ENCODE measurements at places on chromosomes 2 and 18. TPM values are rescaled to one million over a fixed set of nuclear protein-coding genes. Genes with fewer than 3 reads are reported as not detected.

DNA sequence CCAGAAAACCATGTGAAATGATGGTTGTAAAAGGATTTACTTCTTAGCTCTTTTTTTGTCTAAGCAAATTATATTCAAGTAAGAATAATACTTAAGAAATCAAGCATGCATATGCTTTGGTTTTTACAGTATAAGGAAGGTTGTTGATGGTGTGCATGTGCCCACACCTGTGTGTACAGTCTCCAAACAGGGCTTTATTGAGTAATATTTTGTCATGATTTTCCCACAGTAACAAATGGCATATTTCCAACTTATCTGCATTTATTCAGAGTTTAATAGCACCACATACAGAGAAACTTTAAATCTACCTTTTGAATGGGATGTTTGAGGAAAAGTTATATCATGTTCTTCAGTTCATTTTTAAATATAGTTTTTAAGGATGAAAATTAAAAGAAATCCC, 76.5 kb upstream of the DSG1 start:
- no peak for DNase-seq

The CRYGC gene
- not detected for total RNA-seq

DNA sequence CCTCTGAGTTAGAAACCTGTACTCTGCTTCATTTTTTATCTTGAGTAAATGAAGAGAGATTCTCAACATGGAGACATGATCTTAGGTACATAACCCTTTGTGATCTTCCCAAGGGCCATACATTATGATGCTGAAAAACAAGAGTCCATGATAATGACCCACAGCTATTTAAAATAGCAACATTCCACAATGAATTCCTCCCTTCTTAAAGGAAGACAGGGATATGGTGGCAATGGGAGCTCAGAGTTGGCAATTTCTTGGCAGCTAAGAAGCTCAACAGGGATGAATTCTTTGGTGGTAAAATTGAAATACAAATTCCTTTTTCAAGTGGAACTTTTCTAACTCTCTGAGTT, 638.5 kb downstream of the CNTNAP5 start:
- DNase-seq, result no peak

The KIF5C gene
- total RNA-seq, result 0.84 TPM

The DSEL gene
- 19.8 TPM for total RNA-seq

- no peak for DNase-seq
Measured at GRCh38 chr2:176174382-176174823, 14.1 kb upstream of the HOXD1 start.

DNA sequence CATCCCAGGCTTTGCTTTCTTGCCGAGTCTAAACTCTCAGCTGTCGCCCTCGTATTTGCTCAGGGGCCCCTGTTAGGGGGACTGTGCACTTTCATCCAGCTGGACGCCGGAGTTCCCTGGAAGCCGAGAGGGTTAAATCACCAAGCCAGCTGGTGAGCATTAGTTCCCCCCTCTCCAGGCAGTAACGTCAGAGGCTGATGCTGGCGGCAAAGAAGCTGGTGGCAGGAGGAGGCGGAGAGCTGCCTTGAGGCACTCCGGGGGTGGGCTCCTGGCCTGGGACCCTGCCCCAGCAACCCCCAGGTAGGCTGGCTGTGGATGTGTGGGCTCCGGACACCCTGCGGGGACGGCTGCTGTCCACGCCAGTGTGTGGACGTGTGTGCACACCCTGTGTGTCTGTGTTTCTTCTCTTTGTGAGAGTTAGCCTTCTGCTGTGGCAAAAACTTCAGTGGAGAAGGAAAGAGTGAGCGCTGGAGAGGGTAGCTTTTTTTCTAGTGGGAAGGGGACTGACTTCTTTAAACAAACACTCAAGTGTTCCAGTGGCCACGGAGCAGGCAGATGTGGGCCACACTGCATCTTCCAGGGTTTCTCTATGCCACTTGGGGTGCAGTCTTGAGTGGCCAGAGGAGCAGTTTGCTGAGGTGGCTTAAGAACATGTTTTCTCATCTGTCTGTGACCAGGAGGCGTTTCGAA, 84.7 kb downstream of the GLI2 start:
- DNase-seq, result no peak

The SNORC gene
- total RNA-seq, result 0.64 TPM

DNA sequence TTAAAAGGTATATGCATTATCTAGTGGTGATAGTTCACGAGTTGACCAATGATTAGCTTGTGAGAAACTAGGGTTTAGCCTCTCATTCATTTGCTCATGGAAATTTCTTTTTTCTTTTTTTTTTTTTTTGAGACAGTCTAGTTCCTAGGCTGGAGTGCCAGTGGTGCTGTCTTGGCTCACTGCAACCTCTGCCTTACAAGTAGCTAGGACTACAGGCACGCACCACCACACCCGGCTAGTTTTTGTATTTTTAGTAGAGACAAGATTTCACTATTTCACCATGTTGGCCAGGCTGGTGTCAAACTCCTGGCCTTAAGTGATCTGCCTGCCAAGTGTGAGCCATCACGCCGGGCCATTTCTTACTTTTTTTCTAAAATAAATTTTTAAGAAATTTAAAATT, 14.0 kb downstream of the KDM3A start:
- no peak for DNase-seq

- no peak for DNase-seq
Measured at GRCh38 chr2:43609290-43609918, 13.6 kb upstream of the THADA start.

DNA sequence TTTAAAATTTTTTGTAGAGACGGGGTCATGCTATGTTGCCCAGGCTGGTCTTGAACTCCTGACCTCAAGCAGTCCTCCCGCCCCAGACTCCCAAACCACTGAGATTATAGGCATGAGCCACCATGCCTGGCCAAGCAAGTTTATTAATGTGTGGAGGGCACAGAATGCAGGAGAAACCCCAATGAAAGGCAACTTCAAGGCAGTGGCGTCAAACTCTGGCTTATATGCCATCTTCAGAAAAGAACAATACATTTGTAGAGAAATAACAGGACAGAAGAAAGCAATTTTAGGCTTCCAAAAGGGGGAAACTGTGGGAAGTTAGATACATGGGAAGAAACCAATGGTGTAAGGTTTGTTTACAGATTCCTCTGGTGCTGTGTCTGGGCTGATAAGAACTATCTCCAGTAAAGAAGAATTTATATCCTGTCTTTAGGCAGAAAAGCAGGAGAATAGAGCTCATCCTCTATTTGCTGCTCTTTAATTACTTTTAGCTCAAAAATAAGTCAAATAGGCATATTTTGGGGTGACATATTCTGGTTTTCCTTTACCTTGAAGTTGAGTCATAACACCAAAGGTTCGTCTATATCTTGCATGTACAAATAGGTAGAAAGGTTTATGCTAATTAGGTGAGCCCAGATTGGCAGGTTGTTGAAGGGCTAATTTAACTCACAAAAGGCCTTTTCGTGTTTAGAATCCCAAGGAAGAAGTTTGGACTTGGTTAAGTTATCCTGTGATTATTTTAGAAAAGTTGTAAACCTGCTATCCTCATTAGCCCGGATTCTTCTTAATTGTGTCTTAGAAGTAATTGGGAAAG, 26.0 kb upstream of the TMEM214 start:
- DNase-seq, result no peak

The GRHL1 gene
- total RNA-seq, result 18.0 TPM

- no peak for DNase-seq
Measured at GRCh38 chr2:143685421-143686078, 556.3 kb downstream of the ARHGAP15 start.

The PRKAG3 gene
- total RNA-seq, result not detected

The ANKRD36B gene
- total RNA-seq, result 16.1 TPM

DNA sequence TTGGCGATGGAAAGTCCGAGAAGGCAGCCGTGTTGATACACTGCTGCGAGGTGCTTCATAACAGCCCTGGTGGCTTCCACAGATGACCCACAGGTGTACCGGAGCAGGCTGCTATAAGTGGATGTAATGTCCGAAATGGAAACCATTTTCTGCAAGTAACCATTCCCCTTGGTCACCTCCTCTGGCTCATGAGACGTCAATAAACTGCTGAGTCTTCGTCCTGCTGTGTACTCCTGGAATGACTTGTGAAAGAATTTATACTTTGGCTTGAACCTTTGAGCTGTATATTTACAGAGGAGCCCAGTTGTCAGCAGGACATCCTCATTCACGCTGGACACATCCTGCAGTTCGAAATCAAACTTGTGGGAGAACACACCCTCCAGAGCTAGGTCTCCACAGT, 14.4 kb downstream of the NLRC4 start:
- no peak for DNase-seq

All from mesenteric fat pad (tissue), 1 donor.